ENCODE measurements at places on chromosomes 11 and 22.

- DNase-seq: peak; percentile 47
Measured at GRCh38 chr11:63614136-63614671, at the start of gene PLAAT3. PLAAT3 (minus strand) TSS chr11:63614433; CDS start chr11:63614014, 419 bp downstream.

DNA sequence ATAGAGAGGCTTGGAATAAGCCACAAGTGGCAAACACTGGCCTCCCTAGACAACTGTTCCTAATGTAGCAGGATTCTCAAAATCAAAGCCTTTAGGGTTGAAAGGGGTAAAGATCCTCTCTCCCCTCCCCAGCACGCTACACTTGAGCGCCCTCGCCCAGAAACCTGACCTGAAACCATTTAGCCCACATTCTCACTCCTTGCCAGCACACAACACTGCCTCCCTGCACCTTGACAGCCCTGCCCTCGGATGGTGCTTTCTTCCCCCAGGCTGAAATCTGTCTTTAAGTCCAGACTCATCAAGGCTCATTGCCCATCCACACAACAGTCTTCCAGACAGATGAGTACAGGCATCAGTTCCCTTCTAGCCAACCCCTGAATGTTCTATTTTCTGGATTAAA is 26.5 kb downstream of the CWC15 start:
- DNase-seq: no peak

GRCh38 chr11:57277845-57278720 is 41.0 kb upstream of the APLNR start:
- no peak for DNase-seq

DNA sequence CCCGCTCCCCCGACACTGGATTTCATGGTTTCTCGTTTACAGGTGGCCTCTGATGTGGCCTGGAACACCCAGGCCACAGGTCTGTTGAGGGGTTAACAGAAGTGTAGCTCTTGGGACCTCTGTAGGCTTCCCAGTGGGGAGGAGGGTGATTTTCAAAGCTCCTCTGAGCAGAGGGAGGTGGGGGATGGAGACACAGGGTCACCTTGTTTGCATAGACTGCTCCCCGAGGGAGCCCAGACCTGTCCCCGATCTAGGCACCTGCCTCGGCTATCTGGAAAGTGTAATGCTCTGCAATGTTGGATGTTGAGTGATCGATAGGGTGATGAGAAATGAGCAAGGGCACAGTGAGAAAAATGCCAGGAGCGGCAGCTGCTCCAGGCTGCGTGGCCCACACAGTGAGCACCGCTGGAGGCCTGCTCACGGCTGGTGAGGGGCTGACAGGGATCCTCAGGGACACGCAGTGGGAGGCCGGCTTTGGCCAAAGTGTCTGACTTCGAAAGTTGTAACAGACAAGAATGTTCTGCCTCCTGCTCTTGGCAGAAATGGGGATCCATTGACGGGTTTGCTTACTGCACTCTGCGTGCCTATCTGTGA is 594.1 kb downstream of the BRD1 start:
- DNase-seq: no peak

- DNase-seq: no peak
Measured at GRCh38 chr22:26287382-26288225, 118.3 kb downstream of the SEZ6L start.

DNA sequence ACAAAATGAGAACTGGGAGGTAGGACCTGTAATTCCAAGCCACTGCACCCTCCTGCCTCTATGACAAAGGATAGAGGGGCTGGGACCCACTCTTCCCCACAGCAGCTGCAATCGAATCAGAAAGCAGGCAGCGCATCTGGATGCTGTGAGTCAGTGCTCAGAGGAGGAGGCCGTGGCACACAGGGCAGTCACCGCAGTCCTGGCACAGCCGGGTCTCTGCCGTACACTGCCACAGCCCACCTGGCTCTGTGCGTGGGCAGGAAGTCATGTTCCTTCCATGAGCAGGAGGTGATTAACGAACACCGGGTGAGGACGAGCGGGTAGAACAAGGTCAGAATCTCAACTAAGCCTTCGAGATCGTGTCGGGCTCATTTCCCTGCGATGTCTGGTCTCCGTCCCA is 30.2 kb upstream of the PPFIA1 start:
- no peak for DNase-seq

GRCh38 chr11:34407121-34407813 is 31.5 kb upstream of the CAT start:
- no peak for DNase-seq

DNA sequence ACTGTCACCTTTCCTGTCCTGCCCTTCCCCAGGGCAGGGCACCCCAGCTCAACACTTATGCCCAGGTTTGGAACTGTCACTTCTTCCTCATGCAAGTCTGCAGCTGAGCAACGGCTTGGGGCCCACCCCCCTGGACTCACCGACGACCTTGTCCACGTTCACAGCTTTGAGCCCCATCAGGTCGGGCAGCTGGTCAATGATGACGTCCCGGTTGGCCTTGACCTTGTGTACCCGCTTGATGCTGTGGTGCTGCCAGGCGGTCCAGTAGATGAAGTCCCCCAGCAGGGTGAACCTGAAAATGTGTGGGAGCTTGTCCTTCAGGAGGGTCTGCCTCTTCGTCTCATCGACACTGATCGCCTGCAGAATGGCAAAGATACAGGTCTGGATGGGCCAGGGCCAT is 135.0 kb downstream of the CRYBB2 start:
- no peak for DNase-seq

DNA sequence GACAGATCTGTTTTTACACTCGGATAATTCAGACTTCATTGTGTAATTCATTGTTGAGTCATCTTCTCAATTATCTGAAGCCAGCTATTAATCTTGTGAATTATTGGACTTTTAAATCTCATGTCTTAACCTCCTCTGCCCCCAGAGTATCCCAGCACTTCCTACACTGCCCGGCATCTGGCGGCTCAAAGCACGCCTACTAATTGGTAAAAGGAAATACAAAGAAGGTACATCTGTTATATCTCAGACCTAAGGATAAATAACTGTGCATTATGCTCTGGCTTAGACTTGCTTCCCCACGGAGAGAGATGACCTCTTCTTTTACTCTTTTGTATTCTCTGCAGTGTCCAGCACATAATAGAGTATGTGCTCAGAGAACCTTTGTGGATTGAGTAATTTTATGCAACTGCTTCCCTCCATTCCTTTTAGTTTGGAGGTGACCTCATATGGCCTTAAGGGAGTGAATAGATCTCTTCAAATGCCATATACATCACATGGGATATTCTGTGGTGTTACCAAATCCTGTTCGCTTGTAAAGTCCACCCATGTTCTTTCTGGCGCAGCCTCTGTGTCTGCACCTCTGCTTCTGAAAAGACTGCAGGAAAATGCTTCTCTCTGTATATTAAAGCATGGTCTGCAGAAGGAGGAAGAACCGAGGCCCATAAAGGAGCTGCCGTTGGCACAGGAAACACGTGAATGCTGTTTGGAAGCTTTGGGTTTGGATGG is 125.6 kb upstream of the SORL1-AS1 start:
- DNase-seq: no peak

- no peak for DNase-seq
Measured at GRCh38 chr11:120690406-120690805, 178.9 kb downstream of the GRIK4 start.

- DNase-seq: no peak
Measured at GRCh38 chr11:75283391-75283931, 42.9 kb downstream of the TPBGL start.

- DNase-seq: no peak
Measured at GRCh38 chr11:110491577-110492320, 62.0 kb downstream of the FDX1 start.

- DNase-seq: no peak
Measured at GRCh38 chr11:79670882-79671281, 230.1 kb upstream of the TENM4 start.

GRCh38 chr22:37953062-37953436 is 352 bp downstream of the C22orf23 start:
- no peak for DNase-seq
